ENCODE measurements at places on chromosomes 5 and 9. TPM values are rescaled to one million over a fixed set of nuclear protein-coding genes. Genes with fewer than 3 reads are reported as not detected.

The SPATA31D4 gene
- not detected for total RNA-seq

The PGM5 gene
- total RNA-seq, result not detected

The PLK2 gene
- total RNA-seq, result 15.1 TPM

The PLGRKT gene
- 20.2 TPM for total RNA-seq

The PCDHGB3 gene
- total RNA-seq, result 0.40 TPM

The THOC3 gene
- 95.1 TPM for total RNA-seq

The PAPPA gene
- total RNA-seq, result 0.09 TPM

The LRRTM2 gene
- total RNA-seq, result not detected

The CDKN2A gene
- total RNA-seq, result 4.2 TPM

The ZBTB43 gene
- total RNA-seq, result 12.0 TPM

The CDX1 gene
- total RNA-seq, result not detected

The ARL15 gene
- 11.5 TPM for total RNA-seq

The PDE6A gene
- total RNA-seq, result not detected

The EQTN gene
- not detected for total RNA-seq

The MZB1 gene
- 0.31 TPM for total RNA-seq

The PSAT1 gene
- 262 TPM for total RNA-seq

The TMEFF1 gene
- 1.9 TPM for total RNA-seq

The NR4A3 gene
- total RNA-seq, result not detected

The MOB3B gene
- total RNA-seq, result 0.03 TPM

The FOXD4 gene
- total RNA-seq, result 0.18 TPM

The F12 gene
- total RNA-seq, result 3.0 TPM

The ORM1 gene
- 699 TPM for total RNA-seq

The INSYN2B gene
- not detected for total RNA-seq

The OTP gene
- not detected for total RNA-seq

The MLANA gene
- total RNA-seq, result 0.11 TPM

The PTPN3 gene
- total RNA-seq, result 7.9 TPM

The PRRT1B gene
- not detected for total RNA-seq

The SKP1 gene
- total RNA-seq, result 340 TPM

The LHFPL2 gene
- 20.0 TPM for total RNA-seq

The TAF11L8 gene
- not detected for total RNA-seq

The PCDHGA4 gene
- total RNA-seq, result 0.58 TPM

The SLC6A7 gene
- not detected for total RNA-seq

The OLFM1 gene
- total RNA-seq, result not detected

The ARID3C gene
- total RNA-seq, result not detected

The LRRC19 gene
- not detected for total RNA-seq

The ENTPD2 gene
- 0.87 TPM for total RNA-seq

The PCDHB9 gene
- total RNA-seq, result 0.18 TPM

The MUSK gene
- total RNA-seq, result not detected

The IRF1 gene
- 8.8 TPM for total RNA-seq

The RNF180 gene
- total RNA-seq, result 0.11 TPM

The FBP2 gene
- total RNA-seq, result not detected

The ARL14EPL gene
- total RNA-seq, result not detected

The IER5L gene
- 3.3 TPM for total RNA-seq

The TUSC1 gene
- not detected for total RNA-seq

The IRX4 gene
- not detected for total RNA-seq

The SLC6A3 gene
- total RNA-seq, result not detected

The FCHO2 gene
- 12.7 TPM for total RNA-seq

The ARAP3 gene
- total RNA-seq, result not detected

The SH3TC2 gene
- total RNA-seq, result 0.71 TPM
